SIG-M5 (cell line): ENCODE measurements at places on chromosomes 1 and 21.

GRCh38 chr1:242242983-242243382 lies 244.1 kb upstream of the MAP1LC3C start:
- no peak for DNase-seq

- no peak for DNase-seq
Measured at GRCh38 chr1:76023669-76024435, 50.7 kb upstream of the ST6GALNAC3 start.

- DNase-seq = no peak
Measured at GRCh38 chr1:1063945-1064831, 9.9 kb downstream of the RNF223 start.

GRCh38 chr1:3350506-3351261 lies 103.8 kb upstream of the ARHGEF16 start:
- no peak for DNase-seq

DNA sequence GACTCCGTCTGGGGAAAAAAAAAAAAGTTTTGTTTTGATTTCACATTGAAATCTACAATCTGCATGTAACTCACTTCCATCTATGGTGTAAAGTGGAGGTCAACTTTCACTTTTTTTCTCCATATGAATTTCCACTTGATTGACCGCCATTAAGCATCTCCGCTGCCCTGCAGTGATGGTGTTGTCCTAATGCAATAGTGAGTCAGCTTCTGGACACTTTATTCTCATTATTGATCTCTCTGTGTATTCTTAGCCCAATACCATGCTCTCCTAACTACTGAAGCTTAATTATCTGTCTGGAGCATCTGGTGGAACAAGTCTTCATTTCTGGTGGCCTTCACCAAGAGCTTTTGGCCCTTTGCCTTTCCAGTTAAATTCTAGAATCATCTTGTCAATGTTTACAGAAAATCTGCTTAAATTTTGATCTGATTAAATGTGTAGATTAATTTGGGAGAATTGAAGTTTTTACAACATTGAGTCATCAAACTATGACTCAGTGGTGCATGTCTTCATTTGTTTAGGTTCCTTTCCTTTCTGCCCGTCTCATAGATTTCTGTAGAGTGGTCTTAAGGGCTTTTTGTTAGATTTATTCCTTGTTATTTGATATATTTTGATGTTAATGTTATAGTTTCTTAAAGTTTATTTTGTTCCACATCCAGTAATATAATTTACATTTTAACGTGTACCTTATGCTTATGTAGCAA lies 181.5 kb downstream of the PRDM2 start:
- no peak for DNase-seq

GRCh38 chr1:54774820-54775498 lies 10.6 kb upstream of the PARS2 start:
- no peak for DNase-seq

DNA sequence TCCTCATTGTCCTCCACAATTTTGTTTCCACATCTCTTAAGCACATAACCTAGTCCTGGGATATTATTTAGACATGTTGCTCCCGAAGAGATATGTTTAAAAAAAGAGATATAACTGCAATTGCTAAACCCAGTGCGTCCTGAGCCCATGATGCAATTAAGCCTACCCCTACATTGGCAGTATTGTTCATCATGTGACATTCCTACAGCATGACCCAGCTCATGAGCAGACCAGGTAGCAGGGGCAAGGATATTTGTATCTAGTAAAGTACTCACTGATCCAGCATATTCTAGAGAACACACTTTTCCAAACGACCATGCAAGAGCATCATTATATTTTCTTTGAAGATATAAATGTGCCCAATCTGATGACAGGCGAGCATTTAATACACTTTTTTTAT lies 1.2 kb downstream of the ADAM30 start:
- no peak for DNase-seq

DNA sequence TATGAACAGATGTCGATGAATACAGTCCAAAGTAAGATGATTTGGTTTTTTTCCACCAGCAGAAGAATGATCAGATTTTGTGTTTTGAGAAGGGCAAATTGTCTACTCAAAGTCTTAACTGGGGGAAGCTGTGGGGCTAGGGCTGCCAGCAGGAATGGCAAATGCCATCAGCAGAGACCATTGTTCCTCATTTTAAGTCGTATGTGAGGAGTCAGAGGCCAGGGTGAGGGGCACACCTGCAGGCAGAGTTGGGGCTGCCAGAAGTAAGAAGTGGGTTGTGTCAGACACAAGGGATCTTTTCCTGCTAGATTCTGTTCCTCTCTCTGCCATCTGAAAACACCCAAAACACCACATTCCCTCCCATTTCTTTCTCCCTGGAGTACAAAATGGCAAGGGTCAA lies 8.7 kb downstream of the PARK7 start:
- no peak for DNase-seq

GRCh38 chr21:41847066-41847804 lies 31.9 kb downstream of the PRDM15 start:
- DNase-seq = no peak

- no peak for DNase-seq
Measured at GRCh38 chr1:225155555-225155954, 226.1 kb downstream of the DNAH14 start.

DNA sequence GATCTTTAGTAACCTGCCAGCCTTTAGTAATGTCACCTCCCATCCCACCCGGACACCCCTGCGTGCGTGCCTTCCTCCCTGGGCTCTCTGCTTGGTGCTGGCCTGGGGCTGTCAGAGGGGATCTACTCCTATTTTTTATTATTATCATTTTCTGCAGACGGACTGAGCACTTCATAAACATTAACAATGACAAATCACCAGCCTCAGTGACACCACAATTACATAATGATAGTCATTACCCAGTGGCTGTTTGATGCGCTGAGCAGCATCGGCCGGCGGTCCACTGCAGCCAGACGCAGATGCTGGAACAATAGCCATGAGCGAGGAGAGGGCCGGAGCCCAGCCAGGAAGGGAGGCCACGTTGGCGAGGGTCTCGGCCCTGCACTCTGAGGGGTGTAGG lies 309.3 kb upstream of the AJAP1 start:
- no peak for DNase-seq

DNA sequence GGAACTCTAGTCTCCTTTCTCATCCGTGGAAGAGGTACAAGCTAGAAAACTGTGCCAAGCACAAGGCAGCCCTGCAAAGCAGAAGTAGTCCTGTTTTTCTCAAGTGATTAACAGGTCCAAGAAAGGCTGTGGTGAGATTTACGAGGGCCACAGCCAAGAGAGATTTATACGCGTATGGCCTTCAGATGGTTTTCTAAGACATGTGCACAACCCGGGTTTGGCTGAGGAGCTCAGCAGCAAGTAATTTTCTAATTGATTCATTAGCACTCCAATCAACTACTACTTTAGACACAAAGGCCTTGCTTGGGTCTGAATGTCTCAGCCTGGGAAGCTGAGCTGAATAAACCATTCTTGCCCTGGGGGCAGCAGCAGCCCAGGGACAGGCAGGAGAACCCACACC lies 55.8 kb downstream of the SSBP3 start:
- no peak for DNase-seq

DNA sequence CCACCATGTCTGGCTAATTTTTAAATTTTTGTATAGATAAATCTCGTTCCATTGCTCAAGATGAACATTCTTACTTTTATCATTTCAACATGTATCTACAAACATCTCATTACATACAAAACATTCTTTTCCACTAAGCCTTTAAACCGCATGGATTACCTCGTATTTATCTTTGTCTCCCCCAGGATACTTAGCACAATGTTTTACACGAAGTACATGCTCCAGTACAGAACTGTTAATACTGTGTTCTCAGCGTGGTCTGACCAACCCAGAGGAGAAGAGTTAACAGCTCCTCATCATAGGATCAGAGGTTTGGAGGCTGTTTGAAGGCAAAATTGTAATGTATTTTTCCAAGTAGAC lies 7.4 kb downstream of the PIK3C2B start:
- no peak for DNase-seq

DNA sequence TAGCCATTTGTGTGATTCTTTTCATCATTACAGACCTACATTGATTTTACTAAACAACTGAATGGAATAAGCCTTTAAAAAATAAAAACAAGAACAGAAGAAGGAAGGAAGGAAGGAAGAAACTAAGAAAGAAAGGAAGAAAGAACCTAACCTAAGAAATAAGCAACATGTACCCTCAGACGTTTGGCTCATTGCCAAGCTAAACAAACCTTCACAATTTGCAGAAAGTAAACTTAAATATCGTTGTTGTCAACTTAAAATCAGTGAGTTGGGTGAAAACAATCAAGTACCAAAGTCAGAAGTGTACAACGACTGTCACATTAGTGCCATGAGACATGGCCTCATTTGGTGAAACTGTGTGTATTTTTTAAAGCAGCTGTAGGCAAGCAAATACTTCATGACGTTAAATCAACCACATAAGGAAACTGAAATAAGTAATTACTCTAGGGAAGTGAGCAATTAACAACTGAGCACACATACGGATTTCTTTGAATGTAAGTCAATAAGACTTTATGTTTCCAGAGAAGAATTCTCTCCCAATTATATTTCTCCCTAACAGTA lies 313.1 kb upstream of the TMPRSS15 start:
- DNase-seq = no peak

GRCh38 chr1:5455056-5455455 lies 537.2 kb downstream of the NPHP4 start:
- DNase-seq = no peak

- DNase-seq = no peak
Measured at GRCh38 chr1:85991261-85991660, 165.3 kb downstream of the COL24A1 start.

- DNase-seq = no peak
Measured at GRCh38 chr1:147567594-147568381, 26.5 kb downstream of the BCL9 start.

DNA sequence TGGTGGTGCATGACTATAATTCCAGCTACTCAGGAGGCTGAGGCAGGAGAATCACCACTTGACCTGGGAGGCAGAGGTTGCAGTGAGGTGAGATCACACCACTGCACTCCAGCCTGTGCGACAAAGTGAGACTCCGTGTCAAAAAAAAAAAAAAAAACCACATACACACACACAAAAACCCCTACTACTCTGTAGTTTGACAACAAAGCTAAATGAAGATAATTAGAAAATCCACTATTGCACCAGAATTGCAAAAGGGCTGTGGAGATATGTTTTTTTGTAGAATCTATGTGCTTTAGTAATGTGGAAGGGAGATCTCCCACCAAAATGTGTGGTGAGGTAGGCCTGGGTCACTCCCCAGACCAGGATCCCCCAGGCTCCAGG lies 32.2 kb upstream of the KHDRBS1 start:
- DNase-seq = no peak

DNA sequence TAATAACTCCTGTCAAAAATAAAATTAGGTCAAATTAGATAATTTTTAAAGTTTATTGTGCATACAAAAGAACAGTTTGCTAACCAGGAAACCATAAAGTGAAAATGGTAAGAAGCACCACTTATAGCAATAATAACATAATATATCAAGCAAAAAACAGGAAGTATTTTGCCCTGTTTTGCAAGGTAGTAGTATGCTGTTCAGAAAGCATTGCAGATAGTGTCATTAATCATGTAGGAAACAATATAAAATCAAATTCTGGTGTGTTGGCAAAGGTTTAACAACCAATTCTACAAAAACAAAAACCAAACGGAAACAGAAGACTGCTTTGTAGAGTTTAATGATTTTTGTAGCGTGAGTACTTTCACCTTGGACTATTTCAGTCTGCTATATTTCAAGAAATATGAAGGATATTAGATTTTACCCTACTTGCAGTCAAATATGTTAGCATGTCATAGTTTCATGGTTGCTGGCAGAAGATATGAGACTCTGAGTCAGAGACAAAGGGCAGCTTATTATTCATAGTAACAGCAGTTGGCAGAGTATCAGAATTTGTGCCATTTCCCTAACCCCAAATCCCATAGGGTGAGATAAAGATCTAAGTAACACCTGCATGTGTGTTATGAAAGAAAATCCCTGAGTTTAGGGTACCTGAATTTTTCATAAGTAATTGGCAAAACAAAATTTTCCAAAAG lies 729.0 kb upstream of the BRINP3 start:
- DNase-seq = no peak

- no peak for DNase-seq
Measured at GRCh38 chr1:78048446-78048845, 2.7 kb downstream of the GIPC2 start.

- DNase-seq = no peak
Measured at GRCh38 chr21:38123626-38124025, 133.2 kb upstream of the KCNJ15 start.

GRCh38 chr1:9822897-9823692 lies 670 bp downstream of the CLSTN1 start:
- DNase-seq = no peak

- peak; percentile 56 for DNase-seq
Measured at GRCh38 chr1:113975211-113975895, 3.9 kb upstream of the OLFML3 start.

- no peak for DNase-seq
Measured at GRCh38 chr1:108750476-108751181, 4.2 kb downstream of the STXBP3 start.

- DNase-seq = no peak
Measured at GRCh38 chr1:108668777-108669176, 7.9 kb upstream of the HENMT1 start.

- no peak for DNase-seq
Measured at GRCh38 chr1:30684881-30685795, 38.2 kb downstream of the MATN1 start.

- no peak for DNase-seq
Measured at GRCh38 chr1:201142849-201143725, 11.2 kb downstream of the TMEM9 start.

DNA sequence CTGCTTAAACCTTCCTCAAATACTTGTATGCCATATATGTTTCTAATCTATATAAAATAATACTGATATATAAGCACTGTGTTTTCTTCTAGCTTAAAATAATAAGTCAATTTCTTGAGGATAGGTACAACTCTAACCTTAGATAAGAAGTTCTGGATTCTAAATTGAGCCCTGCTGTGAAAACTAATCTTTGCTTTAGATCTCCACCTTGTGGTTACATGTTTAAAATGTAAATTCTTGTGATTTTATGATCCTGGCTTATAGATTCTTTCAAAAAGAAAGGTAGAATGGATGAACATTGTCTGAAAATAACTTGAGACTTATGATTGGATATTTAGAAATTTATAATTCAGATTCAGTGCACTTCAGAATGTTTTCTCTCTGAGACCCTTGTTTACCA lies 38.9 kb upstream of the HMCN1 start:
- DNase-seq = no peak

DNA sequence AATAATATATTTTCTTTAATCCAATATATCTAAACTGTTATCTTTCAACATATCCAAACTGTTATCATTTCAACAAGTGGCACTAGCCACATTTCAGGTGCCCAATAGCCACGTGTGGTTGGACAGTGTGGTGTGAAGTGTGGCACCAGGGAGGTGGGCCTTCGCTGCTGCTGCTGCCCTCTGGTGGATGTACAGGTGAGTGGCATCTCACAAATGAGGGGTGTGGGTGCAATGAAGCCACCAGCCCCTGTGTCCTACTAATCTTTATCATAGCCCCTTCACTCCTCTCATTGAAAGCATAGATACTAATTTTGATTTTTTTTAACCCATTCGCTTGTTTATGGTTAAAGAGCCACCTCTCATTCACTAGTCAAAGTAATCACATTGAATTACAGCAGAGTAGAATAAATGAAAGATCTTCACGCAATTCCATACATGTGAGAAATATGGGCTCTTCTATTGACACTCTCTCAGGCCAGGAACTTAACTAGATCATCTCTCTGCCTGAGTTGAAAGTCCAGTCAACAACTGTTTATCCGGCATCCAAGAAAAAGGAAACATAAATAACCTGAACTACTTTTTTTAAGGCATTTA lies 499.2 kb downstream of the OMA1 start:
- DNase-seq = no peak

- no peak for DNase-seq
Measured at GRCh38 chr1:58979086-58979485, 195.2 kb upstream of the JUN start.

GRCh38 chr1:153961421-153961820 lies 1.9 kb downstream of the SLC39A1 start:
- DNase-seq = no peak
